ENCODE measurements at places on chromosomes 16 and 17.

- no peak for DNase-seq
Observed at GRCh38 chr16:72371307-72372086, 199.5 kb upstream of the PMFBP1 start.

- no peak for DNase-seq
Observed at GRCh38 chr17:50621574-50622031, 13.1 kb upstream of the ABCC3 start.

- no peak for DNase-seq
Observed at GRCh38 chr17:78585006-78585630, 7.9 kb upstream of the DNAH17 start.

DNA sequence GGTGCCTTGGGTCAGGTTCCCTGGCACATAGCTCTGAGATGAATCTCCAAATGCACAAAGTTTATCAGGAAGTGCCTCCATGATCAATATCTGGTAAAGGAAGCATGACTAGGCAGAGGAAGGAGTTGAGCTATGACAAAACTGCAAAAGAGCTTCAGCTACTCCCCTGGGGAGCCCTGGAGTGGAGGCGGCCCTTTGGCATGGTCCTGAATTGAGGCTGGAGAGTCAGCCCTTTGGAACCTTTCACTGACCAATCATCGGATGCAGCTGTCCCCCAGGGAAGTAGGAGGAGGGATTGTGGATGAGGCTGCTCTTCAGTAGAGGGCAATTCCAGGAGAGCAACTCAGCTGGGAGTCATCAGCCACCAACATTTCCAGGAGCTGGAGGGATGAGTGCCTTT, 46.1 kb upstream of the NLRP1 start:
- DNase-seq, result no peak

DNA sequence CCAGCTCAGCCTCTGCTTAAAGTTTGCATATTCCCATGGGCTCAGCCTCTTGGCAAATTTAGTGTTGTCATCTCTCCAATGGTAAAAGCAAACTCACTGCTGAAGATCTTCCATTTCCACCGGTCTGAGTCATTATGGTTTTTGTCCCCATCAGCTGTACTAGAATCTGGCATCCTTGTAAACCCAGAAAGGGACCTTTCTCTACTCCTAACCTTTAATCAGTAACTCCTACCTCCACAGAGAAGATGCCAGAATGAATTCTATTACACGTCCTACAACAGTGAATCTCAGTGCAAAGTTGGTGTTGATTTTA, 45.8 kb downstream of the ZNF652 start:
- no peak for DNase-seq

GRCh38 chr16:21302898-21303528, 24.9 kb upstream of the CRYM start:
- no peak for DNase-seq

DNA sequence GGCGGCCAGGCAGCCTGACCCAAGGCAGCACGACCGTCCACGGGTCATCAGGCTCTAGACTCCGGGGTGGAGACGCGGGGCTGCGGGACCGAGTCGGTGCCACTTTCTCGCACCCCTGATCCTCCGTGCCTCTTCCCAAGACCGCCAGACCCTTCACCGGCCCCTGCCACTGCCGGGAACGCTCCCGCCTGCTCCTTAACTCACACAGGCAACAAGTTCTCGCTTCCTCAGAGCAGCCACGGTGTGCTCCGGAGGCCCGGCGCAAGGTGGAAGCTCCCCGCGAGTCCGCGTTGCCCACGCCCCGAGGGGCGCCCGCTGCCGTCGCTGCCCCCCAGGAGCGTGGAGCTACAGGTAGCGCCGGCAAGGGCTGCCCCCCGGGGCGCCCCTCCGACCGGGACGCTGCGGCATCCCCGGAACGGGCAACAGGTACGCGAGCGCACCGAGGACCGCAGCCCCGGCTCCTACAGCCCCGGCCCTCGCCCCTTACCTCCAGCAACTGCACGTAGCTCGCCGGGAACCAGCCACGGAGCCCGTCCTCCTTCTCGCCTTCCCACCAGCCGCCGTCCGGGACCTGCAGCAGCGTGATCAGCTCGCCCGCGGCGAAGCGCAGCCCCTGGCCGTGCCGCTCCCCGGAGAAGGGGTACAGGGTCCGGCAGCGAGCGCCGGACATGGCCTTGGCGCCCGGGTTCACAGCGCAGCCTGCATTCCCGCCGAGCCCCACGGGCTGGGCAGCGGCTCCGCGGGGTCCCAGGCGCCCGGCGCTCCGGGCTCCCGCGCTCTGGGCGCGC, 491 bp downstream of the GAS7 start:
- no peak for DNase-seq

DNA sequence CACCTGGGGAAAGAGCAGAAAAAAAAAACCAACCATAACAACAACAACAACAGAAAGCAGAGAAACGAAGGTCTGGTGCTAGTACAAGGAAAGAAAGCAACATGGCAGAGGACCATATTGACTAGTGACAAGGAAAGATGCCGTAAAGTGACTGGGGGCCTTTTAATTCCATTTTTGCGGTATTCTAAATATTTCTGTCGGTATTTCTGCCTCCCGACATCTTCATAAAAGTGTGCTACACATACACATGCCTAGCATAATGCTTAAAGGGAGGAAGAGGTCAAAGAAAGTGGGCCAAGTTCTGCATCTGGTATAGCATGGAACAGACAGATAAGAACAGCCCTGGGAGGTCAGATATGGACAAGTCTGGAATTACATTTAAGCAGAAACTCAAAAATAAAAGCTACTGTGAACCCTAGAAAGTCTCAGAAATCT, 19.5 kb upstream of the RNF43 start:
- DNase-seq, result no peak

DNA sequence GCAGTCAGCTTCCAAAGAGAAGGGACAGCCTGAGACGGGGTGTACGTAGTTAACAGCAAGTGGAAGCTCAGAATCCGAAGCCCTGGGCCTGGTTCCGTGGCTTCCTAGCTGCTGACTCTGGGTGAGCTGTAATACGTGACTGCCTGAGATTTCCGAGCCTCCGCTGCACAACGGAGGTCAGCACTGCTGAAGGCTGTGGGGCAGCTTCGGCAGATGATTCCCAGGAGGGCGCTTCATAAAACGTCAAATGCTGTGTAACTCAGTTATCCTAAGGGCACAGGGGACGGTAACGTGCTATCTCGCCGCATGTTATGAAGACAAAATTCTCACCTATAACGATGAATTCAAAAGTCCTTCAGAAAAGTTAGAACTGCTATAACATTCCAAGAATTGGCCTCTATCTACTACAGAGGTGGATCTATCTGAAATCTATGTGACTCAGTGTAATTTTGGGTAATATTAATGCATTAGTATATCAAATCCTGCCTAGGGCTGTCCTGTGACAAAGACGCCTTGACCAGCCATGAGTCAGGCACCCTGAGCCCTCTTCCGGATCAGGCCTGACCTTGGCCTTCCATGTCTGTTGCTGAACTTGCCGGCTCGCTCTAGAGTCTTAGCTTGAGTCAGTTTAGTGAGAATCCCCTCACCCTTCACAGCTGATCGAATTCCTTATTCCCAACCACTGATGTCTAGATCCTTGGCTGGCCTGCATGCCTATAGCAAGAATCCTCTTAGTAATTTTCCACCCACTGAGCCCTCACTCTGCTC, 43.5 kb downstream of the MARF1 start:
- no peak for DNase-seq

DNA sequence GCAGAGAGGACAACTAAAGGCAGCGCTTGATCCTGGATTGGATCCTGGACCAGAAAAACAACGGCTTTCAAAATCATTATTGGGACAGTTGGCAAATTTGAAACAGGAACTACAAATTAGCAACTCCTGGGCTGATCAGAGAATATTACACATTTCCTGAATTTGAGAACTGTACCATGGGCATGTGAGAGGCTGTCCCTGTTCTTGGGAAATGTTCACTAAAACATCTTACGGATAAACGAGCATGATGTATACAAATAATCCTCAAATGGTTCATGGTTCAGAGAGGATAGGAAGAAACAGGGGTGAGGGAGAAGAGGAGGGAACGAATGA, 2.3 kb upstream of the ITGAE start:
- DNase-seq, result no peak

- DNase-seq, result no peak
Observed at GRCh38 chr17:49928837-49929475, 40.0 kb upstream of the DLX4 start.

DNA sequence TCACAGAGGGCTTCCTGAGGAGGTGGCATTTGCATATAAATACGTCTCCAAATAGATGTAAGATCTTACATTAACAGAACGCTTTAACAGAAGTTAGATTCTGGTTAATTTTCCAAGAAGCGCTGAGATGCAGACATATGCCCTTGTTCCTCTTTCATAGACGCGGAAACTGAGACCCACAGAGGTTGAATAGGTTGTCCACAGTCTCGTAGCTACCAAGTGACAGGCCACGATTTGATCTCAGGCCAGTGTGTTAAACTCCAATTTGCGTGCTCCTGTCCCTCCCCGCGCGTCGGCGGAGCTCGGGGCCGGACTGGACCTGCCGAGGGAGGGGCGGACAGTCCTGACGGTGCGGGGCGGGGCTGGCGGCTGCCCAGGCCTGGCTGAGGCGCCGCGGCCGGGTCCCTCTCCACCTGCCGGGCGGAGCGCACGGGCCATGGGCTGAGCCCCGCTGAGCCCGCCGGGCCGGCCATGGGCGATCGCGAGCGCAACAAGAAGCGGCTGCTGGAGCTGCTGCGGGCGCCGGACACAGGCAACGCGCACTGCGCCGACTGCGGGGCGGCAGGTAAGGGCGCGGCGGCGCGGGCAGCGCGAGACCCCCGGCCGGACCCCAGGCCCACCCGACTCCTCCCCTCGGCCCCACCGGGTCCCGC, at the start of gene ADAP2:
Gene ADAP2 (plus strand): TSS at position 402 of the 653 bp plus-strand sequence. CDS start 70 bp downstream, at position 472.
- no peak for DNase-seq

DNA sequence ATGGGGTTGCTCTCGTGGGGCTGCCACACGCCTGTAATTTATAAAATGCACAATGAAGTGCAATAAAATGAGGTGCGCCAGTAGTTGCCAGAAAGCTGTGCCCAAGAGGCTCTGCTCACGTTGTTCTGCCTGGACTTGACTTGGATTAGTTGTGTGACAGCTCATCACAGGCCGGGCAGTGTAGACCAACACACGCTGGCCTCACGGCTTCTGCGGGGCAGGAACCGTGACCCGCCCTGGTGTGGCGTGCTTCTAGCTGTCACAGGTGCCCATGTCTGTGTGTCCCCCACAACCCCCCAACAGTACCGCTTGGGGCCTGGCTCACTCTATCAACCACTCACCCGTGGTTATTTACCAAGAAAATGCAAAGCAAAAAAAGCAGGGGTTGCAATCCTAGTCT, 112.2 kb upstream of the ZNF750 start:
- DNase-seq, result no peak

DNA sequence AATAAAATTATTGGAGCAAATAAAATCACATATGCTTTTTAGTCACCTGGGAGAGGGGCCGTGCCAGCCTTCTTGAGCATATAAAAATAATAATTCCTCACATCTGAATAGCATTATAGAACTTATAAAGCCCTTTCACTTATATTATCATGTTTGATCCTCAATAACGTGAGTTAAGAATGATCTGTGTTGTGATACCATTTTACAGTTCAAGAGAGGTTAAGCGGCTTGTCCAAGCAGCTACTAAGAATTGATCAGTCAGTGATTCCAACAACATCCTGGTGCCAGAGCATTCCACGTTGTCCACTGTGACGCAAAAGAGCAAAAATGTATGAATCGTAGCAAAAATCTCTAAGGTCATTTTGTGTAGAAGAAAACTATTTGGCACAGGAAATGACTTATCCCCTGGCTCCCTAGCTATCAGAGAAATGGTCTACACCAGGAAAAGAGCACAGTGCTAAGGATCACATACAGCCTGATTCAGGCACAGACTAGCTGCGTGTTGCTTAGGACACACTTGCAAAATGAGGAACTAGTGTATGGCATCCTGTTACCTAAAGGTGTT, 33.0 kb downstream of the ANKFN1 start:
- DNase-seq, result no peak

- DNase-seq, result peak; percentile 29
Observed at GRCh38 chr16:78002915-78003538, 19.3 kb upstream of the CLEC3A start.

DNA sequence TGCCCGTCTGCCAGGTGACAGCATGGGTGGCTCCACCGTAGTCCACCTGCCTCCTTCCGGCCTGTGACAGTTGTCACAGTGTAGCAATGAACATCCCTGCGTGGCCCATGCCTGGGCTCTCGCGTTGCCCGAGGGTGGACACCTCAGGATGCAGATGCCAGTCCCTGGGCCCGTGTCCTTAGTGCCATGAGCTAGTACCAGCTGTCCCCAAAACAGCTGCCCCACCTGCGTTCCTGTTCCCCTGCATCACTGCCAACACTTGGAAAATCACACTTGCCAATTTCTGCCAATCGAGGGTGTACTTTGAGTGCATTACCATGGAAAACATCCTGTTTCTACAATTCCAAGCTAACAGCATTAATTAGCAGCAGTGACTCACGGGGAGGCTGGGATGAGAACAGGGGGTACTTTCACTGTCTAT, 9.0 kb upstream of the C16orf95 start:
- DNase-seq, result no peak

- DNase-seq, result no peak
Observed at GRCh38 chr17:11880714-11881113, 116.6 kb downstream of the ZNF18 start.

GRCh38 chr17:58303971-58304749, 23.4 kb upstream of the MPO start:
- DNase-seq, result no peak

GRCh38 chr16:65010125-65010524, 111.7 kb downstream of the CDH11 start:
- DNase-seq, result no peak

GRCh38 chr16:87687126-87687910, 78.5 kb downstream of the KLHDC4 start:
- DNase-seq, result no peak

DNA sequence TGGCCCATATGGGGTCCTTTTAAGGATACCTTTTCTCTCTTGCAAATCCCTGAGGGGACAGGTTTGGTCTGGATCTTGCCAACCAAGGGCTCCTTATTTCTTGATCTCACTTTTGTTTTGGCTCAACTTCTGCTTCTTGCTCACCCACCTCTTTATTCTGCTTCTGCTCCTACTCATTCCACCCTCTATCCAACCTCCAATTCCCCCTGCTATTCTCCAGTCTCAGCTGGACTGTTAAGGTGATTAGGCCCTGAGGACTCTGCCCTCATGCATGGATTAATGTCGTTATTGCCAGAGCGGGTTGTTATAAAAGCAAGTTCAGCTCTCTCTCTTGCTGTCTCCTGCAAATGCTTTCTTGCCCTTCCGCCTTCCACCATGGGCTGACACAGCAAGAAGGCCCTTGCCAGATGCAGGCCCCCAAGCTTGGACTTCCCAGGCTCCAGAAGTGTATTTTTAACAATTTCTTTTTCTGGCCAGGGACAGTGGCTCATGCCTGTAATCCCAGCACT, 29.8 kb downstream of the LAT start:
- DNase-seq, result no peak

- no peak for DNase-seq
Observed at GRCh38 chr16:7182510-7183109, 150.0 kb upstream of the RBFOX1 start.

DNA sequence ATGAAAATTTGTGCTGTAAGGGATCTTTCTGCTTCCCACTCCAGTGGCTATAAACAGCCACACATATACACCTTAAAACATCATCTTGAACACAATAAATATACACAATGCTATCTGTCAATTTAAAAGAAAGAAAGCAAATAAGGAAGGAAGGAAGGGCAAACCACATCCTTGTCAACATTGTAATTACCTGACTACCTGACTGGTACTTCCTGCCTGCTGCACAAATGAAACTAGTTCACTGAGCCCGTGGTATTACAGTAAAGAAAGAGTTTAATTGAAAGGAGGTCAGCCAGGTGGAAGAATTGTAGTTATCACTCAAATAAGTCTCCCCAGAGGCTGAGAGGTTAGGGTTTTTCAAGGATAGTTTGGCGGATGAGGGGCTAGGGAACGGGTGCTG, 344.4 kb upstream of the ASIC2 start:
- DNase-seq, result no peak

Measured in stimulated activated CD8-positive, alpha-beta memory T cell treated with anti-CD3 and anti-CD28 coated beads, Interleukin-7, amount 100 ng/mL, for 1 hour (primary cell).